ENCODE measurements at places on chromosomes 1 and 21. TPM values are rescaled to one million over a fixed set of nuclear protein-coding genes. Genes with fewer than 3 reads are reported as not detected.
A peak's percentile ranks its signal among the peaks of the same experiment; 100 is the strongest.

- no peaks in the 10 kb centered on the region for H3K27me3 ChIP-seq
- H3K27ac ChIP-seq, result no peak overlapping the region
- H3K4me1 ChIP-seq, result no peaks in the 10 kb centered on the region
- DNase-seq, result peak; percentile 32
- no peak overlapping the region for H3K4me3 ChIP-seq
Measured at GRCh38 chr1:177451191-177451590, 280.4 kb downstream of the BRINP2 start.

DNA sequence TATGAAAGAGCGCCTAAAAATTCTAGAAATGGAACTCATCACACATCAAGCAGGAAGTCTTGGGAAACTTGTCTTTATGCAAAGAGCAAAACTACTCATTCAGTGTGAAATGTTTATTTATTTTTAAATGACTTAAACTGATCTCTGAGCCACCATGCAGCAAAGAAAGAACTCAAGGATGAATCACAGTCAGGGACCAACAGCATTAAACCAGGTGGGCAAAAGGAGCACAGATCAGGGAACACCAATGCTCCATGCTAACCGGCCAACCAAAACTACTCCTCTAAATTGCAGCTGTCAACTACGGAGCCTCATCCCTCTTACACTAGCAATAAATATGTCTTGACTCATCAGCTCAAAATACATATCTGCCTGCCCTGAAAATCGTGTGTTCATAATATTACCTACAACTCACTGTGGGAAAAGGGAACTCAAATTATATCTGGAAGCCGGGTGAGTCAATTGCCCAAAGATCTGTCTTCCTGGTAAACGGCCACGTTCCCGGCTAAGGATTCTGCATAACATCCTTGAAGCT, 129.2 kb downstream of the PTPN14 start:
- no peak for DNase-seq
- H3K4me1 ChIP-seq, result peaks cover 16% of the 10 kb centered on the region
- H3K4me3 ChIP-seq, result no peak overlapping the region
- no peak overlapping the region for H3K27ac ChIP-seq

GRCh38 chr1:76763738-76764137, 103.5 kb upstream of the ST6GALNAC5 start:
- H3K36me3 ChIP-seq, result no peaks in the 10 kb centered on the region
- no peaks in the 10 kb centered on the region for H3K27me3 ChIP-seq
- H3K4me3 ChIP-seq, result no peak overlapping the region
- H3K27ac ChIP-seq, result no peak overlapping the region

- H3K27me3 ChIP-seq, result peaks cover 3% of the 10 kb centered on the region
- no peak overlapping the region for H3K27ac ChIP-seq
- H3K4me1 ChIP-seq, result no peaks in the 10 kb centered on the region
- no peak overlapping the region for H3K4me3 ChIP-seq
Measured at GRCh38 chr1:116793357-116793935, 39.2 kb downstream of the CD2 start.

- H3K27me3 ChIP-seq, result peaks cover 69% of the 10 kb centered on the region
- no peak for DNase-seq
Measured at GRCh38 chr1:207670997-207671396, 26.1 kb downstream of the CR1L start.

DNA sequence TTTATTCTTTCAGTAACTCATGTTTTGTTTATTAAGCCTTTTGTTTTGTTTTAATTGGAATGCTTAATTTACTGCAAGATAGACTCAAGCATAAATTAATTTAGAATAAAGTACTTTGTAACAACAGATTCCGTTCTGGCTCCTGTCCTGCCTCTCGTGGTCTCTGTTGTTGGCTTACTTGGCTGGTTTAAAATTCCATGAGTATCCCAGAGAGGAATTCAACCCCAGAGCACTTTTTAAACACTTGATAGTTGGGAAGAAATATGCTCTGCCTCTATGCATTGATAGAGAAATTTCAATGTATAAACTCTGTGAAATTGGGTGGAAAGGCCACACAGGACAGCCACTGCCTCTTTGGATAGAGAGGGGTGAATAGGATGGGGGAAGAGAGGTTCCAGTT, 89.7 kb downstream of the ATP5PO start:
- peaks cover 8% of the 10 kb centered on the region for H3K4me1 ChIP-seq
- H3K27ac ChIP-seq, result peak overlapping the region; percentile 74
- H3K27me3 ChIP-seq, result no peaks in the 10 kb centered on the region
- no peak overlapping the region for H3K4me3 ChIP-seq

DNA sequence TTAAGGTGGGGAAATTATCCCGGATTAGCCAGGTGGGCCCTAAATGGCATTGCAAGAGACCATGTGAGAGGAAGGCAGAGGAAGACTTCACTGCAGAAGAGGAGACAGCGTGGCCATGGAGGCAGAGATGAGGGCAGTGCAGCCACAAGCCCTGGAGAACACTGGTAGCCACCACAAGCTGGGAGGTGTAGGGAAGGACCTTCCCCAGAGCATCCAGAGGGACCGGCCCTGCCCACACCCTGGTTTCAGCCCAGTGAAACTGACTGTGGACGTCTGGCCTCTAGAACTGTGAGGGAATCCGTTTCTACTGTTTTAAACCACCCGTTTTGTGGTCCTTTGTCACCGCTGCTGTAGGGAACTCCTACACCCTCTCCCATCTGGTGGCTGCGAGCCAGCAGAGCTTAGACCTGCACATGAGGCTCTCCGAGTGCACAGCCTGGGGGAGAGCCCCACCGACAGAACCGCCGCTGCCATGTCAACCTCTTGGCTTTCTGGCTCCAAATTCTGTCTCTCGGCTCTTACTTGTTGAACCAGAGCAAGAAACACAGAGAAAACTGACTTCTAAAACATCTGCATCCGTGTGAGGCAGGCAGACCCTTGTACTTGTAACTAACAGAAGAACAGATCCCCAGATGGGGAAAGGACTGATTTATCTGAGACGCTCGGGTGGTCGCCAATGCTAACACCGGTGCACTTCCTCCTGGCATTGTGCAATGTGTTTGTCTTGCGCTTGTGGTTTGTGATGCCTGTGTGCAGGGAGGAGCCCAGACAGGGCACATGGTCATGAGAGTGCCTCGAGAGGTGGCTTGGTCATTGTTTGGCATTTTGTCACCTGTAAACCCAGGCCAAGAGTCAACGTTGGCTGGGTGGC, 90.8 kb upstream of the TMPRSS2 start:
- H3K27me3 ChIP-seq, result no peaks in the 10 kb centered on the region
- no peak overlapping the region for H3K27ac ChIP-seq
- no peak overlapping the region for H3K4me3 ChIP-seq

DNA sequence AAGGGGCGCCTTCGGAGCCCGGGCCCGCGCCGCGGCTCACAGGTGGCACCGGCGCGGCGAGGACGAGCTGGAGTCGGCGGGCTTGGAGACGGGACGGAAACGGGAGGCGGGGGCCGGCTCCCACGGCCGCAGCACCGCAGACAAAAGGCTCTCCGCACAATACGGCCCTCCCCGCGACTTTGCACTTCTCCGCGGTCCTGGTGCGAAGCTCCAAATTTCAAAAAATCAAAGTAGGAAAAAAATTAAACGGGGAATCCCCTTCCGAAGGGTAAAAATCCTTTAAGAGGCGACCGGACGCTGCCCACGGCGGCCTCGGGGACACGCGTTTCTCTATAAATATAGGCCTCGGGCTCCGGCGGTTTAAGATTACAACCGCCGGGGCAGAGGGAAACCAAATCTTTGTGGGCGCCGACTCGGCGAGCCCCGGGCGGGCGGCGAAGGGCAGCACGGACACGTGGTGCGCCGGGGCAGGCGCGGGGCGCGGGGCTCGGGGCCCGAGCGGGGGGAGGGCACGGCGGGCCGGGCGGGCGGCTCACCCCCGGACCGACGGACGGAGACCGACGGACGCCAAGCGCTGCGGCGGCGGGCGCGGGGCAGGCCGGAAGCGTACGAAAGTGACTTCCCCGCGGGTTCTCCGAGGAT, 453 bp downstream of the PABPC4 start:
- H3K27me3 ChIP-seq, result no peaks in the 10 kb centered on the region
- H3K36me3 ChIP-seq, result peaks cover 3% of the 10 kb centered on the region
- H3K27ac ChIP-seq, result peak overlapping the region; percentile 91
- peak; percentile 38 for DNase-seq

DNA sequence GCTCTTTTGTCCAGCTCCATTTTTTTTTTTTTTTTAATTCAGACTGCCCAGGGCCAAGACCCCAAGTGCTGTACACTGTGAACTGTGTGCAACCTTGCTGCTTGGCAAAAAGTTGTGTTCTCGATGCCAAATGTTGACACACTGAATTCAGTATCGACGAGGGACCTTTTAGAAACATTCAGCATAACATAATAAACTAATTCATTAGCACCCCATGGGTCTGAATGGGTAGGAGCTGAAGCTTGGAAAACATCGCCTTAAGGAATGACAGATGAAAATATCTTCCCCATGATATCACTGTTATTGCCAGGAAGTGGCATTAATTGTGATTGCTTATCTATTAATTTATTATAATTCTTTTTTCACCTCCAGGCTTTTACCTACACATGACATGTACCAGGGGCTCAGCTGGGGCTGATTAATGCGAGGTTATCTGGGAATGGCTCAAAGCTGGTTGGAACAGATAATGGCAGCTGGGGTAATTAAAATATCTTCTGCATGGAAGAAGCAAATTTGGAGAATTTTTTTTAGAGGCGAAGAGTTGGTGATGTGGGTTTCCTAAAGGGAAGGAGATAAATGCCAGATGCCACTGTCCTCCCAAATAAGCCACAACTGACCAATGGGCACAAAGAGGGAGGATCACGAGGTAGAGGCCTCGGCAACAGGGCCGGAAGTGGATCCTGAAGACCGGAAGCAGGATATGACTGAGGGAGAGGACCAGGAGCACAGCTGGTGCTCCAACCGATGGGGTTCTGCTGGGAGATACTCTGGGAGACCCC, 169.3 kb downstream of the GRIK3 start:
- no peak for DNase-seq
- no peak overlapping the region for H3K27ac ChIP-seq
- H3K27me3 ChIP-seq, result no peaks in the 10 kb centered on the region

- H3K4me1 ChIP-seq, result no peaks in the 10 kb centered on the region
- no peaks in the 10 kb centered on the region for H3K27me3 ChIP-seq
- DNase-seq, result no peak
- H3K27ac ChIP-seq, result no peak overlapping the region
- no peaks in the 10 kb centered on the region for H3K36me3 ChIP-seq
Measured at GRCh38 chr1:200319148-200319547, 90.7 kb downstream of the ZNF281 start.

GRCh38 chr1:186194107-186194756, 180.8 kb downstream of the TPR start:
- no peaks in the 10 kb centered on the region for H3K4me1 ChIP-seq
- H3K27ac ChIP-seq, result no peak overlapping the region
- no peak overlapping the region for H3K4me3 ChIP-seq
- H3K36me3 ChIP-seq, result no peaks in the 10 kb centered on the region

GRCh38 chr1:67759066-67759465, 74.1 kb downstream of the GADD45A start:
- H3K27ac ChIP-seq, result peak overlapping the region; percentile 81
- H3K4me3 ChIP-seq, result no peak overlapping the region
- H3K27me3 ChIP-seq, result no peaks in the 10 kb centered on the region
- no peak for DNase-seq

The LAD1 gene
- 215 TPM for total RNA-seq

The GNG12 gene
- total RNA-seq, result 19.1 TPM

- H3K36me3 ChIP-seq, result no peaks in the 10 kb centered on the region
- H3K27ac ChIP-seq, result no peak overlapping the region
- no peaks in the 10 kb centered on the region for H3K27me3 ChIP-seq
Measured at GRCh38 chr21:40926238-40926637, 79.3 kb upstream of the DSCAM start.

The OR10Z1 gene
- not detected for total RNA-seq

The LORICRIN gene
- not detected for total RNA-seq

DNA sequence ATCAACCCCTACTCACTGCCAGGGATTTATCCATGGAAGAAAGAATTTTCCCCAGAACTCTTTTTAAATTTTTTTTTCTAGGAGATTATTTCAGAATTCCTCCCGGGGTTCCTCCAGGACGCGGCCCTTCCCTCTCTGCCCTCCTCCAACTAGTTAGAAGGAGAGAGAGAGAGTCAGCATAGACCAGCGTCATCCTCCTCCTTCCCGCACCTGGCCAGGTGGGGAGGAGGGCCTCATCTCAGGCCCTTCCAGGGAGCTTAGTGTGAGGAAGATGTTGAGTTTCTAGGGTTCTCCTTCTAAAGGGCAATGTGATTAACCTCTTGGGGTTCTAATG, 63.6 kb downstream of the CDK18 start:
- no peak overlapping the region for H3K4me3 ChIP-seq
- peaks cover 40% of the 10 kb centered on the region for H3K27me3 ChIP-seq
- no peak overlapping the region for H3K27ac ChIP-seq
- peak; percentile 3 for DNase-seq

- DNase-seq, result no peak
- H3K27ac ChIP-seq, result no peak overlapping the region
- peaks cover 11% of the 10 kb centered on the region for H3K4me1 ChIP-seq
- no peak overlapping the region for H3K4me3 ChIP-seq
Measured at GRCh38 chr1:20978413-20978812, 191.3 kb upstream of the HP1BP3 start.

- no peak for DNase-seq
- no peak overlapping the region for H3K4me3 ChIP-seq
- H3K27me3 ChIP-seq, result no peaks in the 10 kb centered on the region
- no peak overlapping the region for H3K27ac ChIP-seq
- H3K4me1 ChIP-seq, result peaks cover 14% of the 10 kb centered on the region
Measured at GRCh38 chr1:223547316-223548114, 118.0 kb downstream of the CAPN8 start.

- no peak overlapping the region for H3K27ac ChIP-seq
- no peaks in the 10 kb centered on the region for H3K27me3 ChIP-seq
- H3K4me3 ChIP-seq, result no peak overlapping the region
- peaks cover 4% of the 10 kb centered on the region for H3K4me1 ChIP-seq
- no peak for DNase-seq
Measured at GRCh38 chr1:6030547-6031261, 15.0 kb upstream of the KCNAB2 start.

The TATDN3 gene
- 1.9 TPM for total RNA-seq

- H3K27me3 ChIP-seq, result no peaks in the 10 kb centered on the region
- H3K27ac ChIP-seq, result no peak overlapping the region
- no peak for DNase-seq
- H3K4me1 ChIP-seq, result no peaks in the 10 kb centered on the region
- no peak overlapping the region for H3K4me3 ChIP-seq
Measured at GRCh38 chr1:204983136-204983535, 59.9 kb upstream of the CNTN2 start.

- H3K27ac ChIP-seq, result peak overlapping the region; percentile 89
- H3K4me1 ChIP-seq, result peaks cover 13% of the 10 kb centered on the region
- no peak for DNase-seq
- H3K4me3 ChIP-seq, result peak overlapping the region; percentile 99
Measured at GRCh38 chr1:6198646-6199297, 623 bp downstream of the RPL22 start.

The LCE1A gene
- not detected for total RNA-seq

DNA sequence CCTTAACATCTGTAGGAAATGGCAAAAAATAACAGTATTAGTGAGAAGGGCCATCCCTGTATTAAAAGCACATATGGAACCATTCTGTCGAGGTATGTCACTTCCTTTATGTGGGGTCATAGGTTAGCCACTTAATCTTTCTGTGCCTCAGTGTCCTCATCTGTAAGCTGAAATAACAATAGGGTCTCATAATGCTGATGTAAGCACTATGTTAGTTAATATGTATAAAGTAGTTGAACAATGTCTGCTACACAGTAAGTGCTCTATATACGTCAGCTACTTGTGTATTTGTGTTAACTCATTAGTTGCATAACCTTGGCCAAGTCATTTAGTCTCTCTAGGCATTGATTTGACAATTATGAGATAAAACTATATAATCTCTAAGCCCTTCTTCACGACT, 11.8 kb downstream of the PLPPR5 start:
- no peak overlapping the region for H3K4me3 ChIP-seq
- no peaks in the 10 kb centered on the region for H3K36me3 ChIP-seq
- no peaks in the 10 kb centered on the region for H3K4me1 ChIP-seq
- DNase-seq, result no peak

The BMP8B gene
- total RNA-seq, result 27.2 TPM

Data from transverse colon (tissue), 4 donors.